Mucosa of gallbladder (tissue), 1 donor: ENCODE measurements at places on chromosomes 3 and 15. TPM values are rescaled to one million over a fixed set of nuclear protein-coding genes. Genes with fewer than 3 reads are reported as not detected.

AEN gene
- total RNA-seq: 34.4 TPM

IL17RE gene
- total RNA-seq: 91.5 TPM

DAPK2 gene
- 5.6 TPM for total RNA-seq

GOLGA8J gene
- not detected for total RNA-seq

CLRN1 gene
- total RNA-seq: not detected

GNAI2 gene
- 261 TPM for total RNA-seq

CYP1A2 gene
- total RNA-seq: 0.14 TPM

TNNC1 gene
- 0.81 TPM for total RNA-seq

GRCh38 chr3:117955196-117955595, 1079.5 kb downstream of the IGSF11 start:
- no peak for DNase-seq

- DNase-seq: no peak
Measured at GRCh38 chr3:52080830-52081719, 24.7 kb upstream of the DUSP7 start.

DNA sequence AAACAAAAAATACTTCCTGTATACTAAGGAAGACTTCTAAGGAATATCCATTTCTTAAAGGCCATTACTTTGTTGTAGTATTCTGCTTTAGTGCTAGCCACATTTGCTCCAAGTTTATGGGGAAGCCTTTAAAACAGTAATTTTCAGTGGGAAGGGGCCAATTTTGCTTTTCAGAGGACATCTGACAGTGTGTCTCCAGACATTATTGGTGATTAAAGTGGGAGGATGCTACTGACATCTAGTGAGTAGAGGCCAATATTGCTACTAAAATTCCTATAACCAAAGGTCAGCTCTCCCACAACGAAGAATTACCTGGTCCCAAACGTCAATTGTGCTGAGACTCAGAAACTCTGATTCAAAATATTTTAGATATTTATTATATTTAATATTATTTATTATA, 24.8 kb downstream of the SLC28A2 start:
- DNase-seq: no peak

DNA sequence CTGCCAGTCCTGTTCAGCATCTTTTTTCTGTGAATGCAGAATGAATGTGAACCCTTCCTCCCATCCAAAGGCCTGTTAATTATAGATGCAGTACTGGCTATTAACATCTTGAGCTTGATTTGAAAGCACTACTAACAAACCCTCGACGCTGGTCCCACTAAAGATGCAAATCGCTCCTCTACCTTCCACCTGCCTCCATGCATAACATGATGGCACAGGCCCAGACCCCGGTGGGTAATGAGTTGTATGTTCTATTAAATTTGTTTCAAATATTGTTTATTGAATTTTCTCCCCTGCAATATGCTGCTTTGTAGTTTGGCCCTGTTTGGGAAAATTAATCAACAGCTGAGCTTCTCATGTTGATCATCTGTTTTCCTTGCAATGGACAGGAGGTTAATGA, 69.3 kb downstream of the RAB11A start:
- no peak for DNase-seq
